ENCODE measurements at places on chromosomes 13 and 19.

DNA sequence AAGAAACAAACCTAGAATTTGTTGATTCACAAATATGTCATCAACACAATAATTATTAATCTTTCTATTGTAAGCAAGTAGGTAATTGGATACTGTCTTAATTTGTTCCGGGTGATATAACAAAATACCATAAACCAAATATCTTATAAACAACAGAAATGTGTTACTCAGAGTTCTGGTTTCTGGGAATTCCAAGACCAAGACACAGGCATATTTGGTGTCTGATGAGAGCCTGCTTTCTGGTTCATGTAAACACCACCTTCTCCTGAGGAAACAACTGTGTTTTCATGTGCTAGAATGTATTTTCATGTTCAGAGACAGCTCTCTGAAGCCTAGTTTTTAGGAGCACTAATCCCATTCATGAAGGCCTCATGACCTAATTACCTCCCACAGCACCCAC, 1819.5 kb downstream of the SLITRK5 start:
- no peak for DNase-seq

- no peak for DNase-seq
Observed at GRCh38 chr13:94233837-94234236, 245.6 kb downstream of the DCT start.

DNA sequence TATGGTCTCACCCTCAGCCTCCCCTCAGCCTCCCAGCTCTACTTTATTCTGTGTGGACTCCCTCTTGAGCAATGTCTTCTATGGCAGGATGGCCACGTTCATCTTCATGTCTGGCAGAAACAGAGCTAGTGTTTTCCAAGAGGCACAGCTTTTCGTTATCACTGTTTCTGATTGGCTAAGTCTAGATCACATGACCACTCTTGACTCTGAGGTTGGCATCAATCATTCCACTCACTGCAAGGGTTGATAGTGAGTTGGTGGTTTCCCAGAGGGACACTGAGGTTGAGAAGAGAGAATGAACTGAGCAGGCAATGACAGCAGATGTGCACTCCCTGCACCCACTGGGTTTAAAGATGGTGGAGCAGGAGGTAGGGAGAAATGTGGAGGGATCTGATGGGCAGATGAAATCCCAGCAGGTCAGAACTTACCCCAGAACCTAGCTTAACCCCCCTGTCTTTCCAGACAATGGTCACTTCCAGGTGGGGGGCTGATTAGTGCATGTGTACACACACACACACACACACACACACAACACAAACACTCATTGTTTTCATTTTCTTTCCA, 26.3 kb upstream of the UQCRFS1 start:
- no peak for DNase-seq

DNA sequence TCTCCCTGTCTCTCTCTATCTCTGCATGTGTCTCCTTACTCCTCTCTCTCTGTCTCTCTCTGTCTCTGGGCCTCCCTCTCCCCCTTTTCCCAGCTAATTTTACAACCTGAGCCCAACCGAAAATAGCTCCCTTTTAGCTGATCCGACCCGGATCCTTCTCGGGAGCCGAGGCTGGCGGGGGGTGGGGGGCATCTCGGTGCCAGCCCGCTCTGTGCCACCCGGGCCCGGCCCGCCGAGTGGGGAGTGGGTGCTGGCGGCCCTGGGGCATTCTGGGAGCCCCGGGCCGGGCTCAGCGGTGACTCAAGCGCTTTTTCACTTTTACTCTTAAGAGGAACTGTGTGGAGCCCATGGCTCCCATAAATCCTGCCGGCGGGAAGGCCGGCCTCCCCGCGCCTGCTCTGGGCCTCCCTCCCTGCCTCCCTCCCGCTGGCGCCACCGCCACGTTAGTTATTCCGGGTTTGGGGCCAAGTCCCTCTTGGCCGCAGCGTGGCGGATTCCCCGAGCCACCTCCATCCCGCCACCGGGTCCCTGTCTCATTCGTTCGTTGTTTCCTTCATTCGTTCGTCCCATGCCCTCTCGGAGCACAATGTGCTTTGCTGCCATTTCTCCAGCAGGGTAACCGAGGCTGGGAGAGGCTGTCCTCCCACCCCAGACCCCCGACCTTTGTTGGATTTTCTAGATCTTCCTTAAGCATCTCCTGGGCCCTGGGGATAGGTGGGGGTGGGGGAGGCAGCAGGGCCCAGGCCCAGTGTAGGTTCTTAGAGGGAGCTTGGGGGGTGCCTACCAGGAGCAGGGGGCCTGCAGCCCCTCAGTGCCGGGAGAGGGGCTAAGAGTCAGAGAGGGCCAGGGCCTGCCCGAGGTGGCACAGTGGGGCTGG, 3.2 kb downstream of the NFIC start:
- DNase-seq: no peak

DNA sequence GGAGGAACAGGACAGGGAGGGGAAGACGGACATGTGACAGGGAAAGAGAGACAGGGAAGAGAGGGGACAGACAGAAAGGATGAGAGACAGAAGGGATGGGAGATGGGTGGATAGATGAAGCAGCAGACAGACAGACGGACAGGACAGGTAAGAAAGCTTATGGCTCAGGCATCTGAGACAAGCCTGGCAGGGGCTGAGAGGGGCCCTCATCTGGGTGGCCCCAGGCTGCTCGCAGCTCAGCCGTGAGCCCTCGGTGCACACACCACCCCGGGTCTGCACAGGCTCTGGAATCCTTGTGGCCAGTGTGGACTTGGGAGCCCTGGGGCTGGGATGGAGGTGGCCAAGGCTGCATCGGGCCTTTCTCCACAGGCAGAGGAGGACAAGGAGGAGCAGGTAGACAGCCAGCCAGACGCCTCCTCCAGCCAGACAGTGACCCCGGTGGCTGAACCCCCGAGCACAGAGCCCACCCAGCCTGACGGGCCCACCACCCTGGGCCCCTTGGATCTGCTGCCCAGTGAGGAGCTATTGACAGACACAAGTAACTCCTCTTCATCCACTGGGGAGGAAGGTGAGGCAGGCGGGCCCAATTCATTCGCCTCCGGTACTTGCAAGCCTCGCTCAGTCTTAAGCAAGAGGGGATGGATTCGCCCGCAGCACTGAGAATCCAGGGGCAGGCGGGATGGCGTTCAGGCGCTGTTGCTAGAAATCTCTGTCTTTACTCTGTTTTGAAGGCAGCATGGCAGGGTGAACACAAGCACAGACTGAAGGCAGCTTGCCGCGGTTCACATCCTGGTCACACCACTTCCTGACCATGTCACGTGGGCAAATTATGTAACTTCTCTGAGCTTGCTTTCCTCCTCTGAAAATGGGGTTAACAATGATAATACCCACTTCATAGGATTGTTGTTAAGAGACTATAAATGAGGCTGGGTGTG, 14.0 kb downstream of the GRAMD1A start:
- no peak for DNase-seq

DNA sequence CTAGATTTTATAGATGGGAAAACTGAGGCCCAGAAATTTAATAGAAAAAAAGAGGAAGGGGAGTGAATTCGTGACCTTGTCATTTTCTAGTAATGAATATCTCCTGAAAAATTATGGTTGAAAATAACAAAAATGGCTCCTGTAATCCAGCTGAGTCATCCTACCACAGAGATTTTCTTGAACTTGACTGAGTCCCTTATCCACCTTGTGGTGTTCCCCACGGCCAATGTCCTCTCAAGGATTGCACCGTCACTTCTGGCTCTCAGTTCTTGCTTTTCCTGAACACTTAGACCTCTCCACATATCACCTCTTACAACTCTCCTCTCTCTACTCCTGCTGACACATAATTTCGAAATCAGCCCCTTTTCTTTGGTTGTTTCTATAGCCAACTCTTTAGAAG, 1.2 kb upstream of the KATNAL1 start:
- no peak for DNase-seq

GRCh38 chr13:43132257-43132656, 108.9 kb downstream of the DNAJC15 start:
- peak; percentile 62 for DNase-seq

DNA sequence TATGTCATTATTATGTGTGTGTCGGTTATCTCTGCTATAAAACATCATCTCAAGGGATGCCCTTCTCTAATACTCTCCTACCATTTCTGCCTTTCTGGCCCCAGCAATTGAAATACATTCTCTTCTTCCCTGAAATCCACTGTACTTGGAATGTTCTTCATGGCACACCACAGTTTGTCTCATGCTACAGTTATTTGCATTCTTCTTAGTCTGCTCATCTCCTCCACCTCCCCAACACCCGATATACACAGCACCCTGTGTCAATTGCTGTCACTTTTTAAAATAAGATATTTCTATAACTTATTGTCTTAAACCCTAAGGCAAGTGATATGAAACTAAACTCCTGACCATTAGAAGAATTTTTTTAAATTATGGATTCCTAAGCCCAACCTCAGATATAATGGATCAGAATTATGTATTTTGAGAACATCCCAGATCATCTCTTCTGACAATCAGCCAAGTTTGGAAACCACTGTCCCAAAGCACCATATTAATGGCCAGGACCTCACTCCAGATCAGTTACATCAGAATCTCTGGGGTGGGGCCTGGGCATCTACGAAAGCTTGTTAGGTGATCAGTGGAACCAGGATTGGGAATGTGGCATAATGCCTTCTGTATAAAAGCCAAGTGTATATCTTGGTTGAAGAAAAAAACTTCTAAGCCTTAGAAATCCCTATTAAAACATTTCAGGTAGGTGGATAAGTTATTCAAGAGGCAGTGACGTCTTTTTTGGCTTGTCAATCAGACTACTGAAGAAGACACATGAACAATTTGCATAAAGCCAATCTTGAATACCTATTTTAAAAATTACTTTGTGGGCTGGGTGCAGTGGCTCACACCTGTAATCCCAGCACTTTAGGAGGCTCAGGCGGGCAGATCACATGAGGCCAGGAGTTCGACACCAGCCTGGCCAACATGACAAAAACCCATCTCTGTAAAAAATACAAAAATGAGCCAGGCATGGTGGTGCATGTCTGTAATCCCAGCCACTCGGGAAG, 30.0 kb upstream of the KBTBD7 start:
- DNase-seq: no peak

All from NCI-H1092 treated with DMSO at 0.1 percent for 48 hours (cell line).